ENCODE measurements at places on chromosomes 3 and 15. TPM values are rescaled to one million over a fixed set of nuclear protein-coding genes. Genes with fewer than 3 reads are reported as not detected.

The CCDC33 gene
- not detected for total RNA-seq

DNA sequence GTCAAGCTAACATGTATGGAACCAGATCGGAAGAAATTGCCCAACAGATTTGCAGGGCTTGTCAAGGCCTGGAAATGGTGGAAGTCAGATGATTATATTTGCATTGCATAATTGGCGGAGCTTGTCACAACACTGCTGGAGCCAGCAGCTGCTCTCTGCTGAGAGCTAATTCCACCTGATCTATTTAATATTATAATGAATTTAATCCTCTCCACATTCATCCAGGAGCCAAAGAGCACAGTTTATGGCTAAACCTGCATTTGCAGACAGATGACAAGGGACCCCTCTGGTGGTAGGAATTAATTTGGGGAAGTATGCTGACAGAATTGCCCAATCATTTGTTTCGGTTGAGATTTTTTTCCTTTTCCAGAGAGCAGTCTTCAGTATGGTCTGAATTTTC, 730.2 kb downstream of the TUSC7 start:
- no peak overlapping the region for H3K4me3 ChIP-seq
- no peaks in the 10 kb centered on the region for H3K27me3 ChIP-seq
- H3K4me1 ChIP-seq: no peaks in the 10 kb centered on the region
- no peaks in the 10 kb centered on the region for H3K36me3 ChIP-seq
- no peak for DNase-seq

GRCh38 chr3:66021731-66022131, 17.0 kb downstream of the MAGI1 start:
- H3K36me3 ChIP-seq: no peaks in the 10 kb centered on the region
- no peak overlapping the region for H3K27ac ChIP-seq
- no peaks in the 10 kb centered on the region for H3K4me1 ChIP-seq
- H3K27me3 ChIP-seq: no peaks in the 10 kb centered on the region
- no peak for DNase-seq

GRCh38 chr15:68644996-68645395, 66.2 kb downstream of the CORO2B start:
- H3K4me3 ChIP-seq: no peak overlapping the region
- DNase-seq: peak; percentile 51
- H3K36me3 ChIP-seq: no peaks in the 10 kb centered on the region

- no peak for DNase-seq
- peak overlapping the region; percentile 26 for H3K4me3 ChIP-seq
- peaks cover 34% of the 10 kb centered on the region for H3K4me1 ChIP-seq
- H3K27me3 ChIP-seq: no peaks in the 10 kb centered on the region
Observed at GRCh38 chr3:197353867-197354567, 55.6 kb upstream of the DLG1 start.

GRCh38 chr15:59247364-59247763, 40.7 kb downstream of the LDHAL6B start:
- no peaks in the 10 kb centered on the region for H3K27me3 ChIP-seq
- H3K36me3 ChIP-seq: no peaks in the 10 kb centered on the region
- no peak overlapping the region for H3K27ac ChIP-seq

DNA sequence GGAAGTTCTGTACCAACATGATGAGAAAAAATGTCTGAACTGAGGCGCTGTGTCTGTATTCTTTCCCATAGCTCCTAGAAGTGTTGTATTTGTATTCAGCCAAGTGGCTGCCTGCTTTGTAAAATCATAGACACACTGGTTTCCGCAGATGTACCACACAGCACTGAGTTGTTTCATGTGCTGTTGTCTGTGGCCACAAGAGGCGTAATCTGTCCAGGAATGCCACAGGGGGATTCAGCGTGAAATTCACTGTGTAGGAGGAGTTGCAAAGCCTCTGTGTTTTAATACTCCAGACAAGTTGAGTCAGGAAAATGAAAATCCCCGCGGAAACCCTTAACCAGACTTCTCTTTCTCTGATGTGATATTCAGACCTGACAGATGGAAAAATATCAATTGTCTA, 462.2 kb downstream of the NSUN3 start:
- no peaks in the 10 kb centered on the region for H3K36me3 ChIP-seq
- no peak overlapping the region for H3K27ac ChIP-seq
- no peak for DNase-seq
- no peak overlapping the region for H3K4me3 ChIP-seq
- peaks cover 12% of the 10 kb centered on the region for H3K4me1 ChIP-seq

DNA sequence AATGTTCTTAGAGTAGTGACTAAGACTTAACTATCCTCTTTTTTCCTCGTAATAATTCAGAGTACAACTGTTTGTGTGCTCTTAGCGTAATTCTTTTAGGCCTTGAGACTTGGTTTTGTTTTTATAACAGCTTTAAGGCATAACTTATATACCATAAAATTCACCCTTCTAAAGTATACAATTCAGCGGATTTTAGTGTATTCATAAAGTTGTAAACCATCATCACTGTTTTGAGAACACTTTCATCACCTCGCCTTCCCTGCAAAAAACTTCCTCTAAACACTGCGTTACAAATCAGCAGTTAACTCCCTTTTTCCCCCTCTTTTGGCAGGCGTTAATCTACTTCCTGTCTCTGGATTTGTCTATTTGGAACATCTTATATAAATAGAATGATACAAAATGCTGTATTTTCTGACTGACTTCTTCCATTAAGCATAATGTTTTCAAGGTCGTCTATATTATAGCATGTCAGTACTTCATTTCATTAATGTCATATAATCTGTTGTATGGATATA, 18.7 kb downstream of the DNAJC13 start:
- H3K36me3 ChIP-seq: peaks cover 19% of the 10 kb centered on the region
- DNase-seq: no peak
- no peaks in the 10 kb centered on the region for H3K27me3 ChIP-seq
- peaks cover 13% of the 10 kb centered on the region for H3K4me1 ChIP-seq

The EXD1 gene
- not detected for total RNA-seq

The IQCF5 gene
- total RNA-seq: not detected

GRCh38 chr15:68993276-68993675, 21.2 kb upstream of the NOX5 start:
- H3K27me3 ChIP-seq: no peaks in the 10 kb centered on the region
- no peaks in the 10 kb centered on the region for H3K36me3 ChIP-seq
- no peaks in the 10 kb centered on the region for H3K4me1 ChIP-seq
- no peak overlapping the region for H3K4me3 ChIP-seq
- DNase-seq: no peak

GRCh38 chr15:85389772-85390171, 9.4 kb downstream of the AKAP13 start:
- no peaks in the 10 kb centered on the region for H3K27me3 ChIP-seq
- no peak for DNase-seq

DNA sequence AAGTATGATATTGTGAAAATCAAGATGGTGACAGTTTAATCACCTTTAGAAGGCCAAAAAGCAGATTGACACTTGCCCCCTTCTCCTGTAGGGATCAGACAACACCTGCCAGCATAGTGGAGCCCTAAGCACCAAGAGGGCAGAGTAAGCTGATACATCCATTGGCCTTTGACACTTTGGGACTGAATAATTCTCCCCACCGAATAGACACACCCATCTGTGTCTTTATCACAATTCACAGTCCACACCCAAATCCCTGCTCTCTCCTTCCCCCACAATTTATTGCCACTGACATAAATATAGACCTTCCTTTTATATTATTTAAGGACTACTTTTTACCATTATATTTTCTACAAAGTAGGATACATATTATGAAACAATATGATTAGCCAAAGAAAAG, 3.1 kb upstream of the WDR49 start:
- H3K4me3 ChIP-seq: no peak overlapping the region
- no peaks in the 10 kb centered on the region for H3K27me3 ChIP-seq
- DNase-seq: no peak
- peaks cover 12% of the 10 kb centered on the region for H3K4me1 ChIP-seq

DNA sequence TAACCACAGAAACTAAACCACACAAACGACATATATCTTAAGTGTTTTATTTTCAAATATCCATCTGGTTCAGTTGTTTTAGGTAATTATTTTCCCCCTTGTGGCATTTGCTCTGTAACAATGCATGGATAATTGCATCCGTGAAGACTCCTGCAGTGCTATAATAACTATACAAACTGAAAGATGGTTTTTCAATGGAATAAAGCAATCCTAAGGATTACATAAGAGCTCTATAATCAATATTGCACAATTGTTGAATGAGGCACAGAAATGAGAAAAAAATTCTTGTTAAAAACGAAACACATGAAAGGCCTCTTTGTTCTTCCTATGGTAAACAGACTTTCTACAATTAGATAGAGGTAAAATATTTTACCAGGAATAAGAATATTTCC, 446.0 kb upstream of the EPHA3 start:
- H3K4me1 ChIP-seq: no peaks in the 10 kb centered on the region
- H3K4me3 ChIP-seq: no peak overlapping the region
- no peak for DNase-seq
- no peaks in the 10 kb centered on the region for H3K36me3 ChIP-seq
- no peak overlapping the region for H3K27ac ChIP-seq
- no peaks in the 10 kb centered on the region for H3K27me3 ChIP-seq

The TRIM42 gene
- total RNA-seq: not detected

DNA sequence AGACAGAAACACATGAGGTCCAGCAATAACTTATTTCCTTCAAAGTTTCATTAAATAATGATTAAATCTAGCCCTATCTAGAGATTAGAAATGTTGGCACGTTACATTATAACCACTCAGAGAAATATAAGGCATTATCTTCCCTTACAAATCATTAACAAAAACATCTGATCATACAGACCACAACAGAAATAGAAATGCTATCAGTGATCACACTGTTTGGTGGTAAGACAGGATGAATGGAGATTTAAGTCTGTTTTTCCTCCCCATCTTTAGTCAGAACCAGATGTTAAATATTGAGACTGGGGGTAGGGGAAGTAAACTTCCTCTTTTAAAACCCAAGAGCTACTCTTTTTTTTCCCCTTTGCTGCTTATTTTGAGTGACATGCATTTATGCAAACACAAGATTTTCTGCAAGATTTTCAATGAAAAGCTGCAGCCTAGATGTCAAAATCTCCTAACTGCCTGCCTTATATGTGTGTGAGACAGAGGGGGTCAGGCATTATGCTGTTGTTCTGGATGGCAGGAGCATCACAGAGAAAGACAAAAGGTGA, 70.4 kb downstream of the CBLB start:
- no peaks in the 10 kb centered on the region for H3K27me3 ChIP-seq
- H3K27ac ChIP-seq: no peak overlapping the region
- no peaks in the 10 kb centered on the region for H3K36me3 ChIP-seq
- no peak for DNase-seq
- H3K4me1 ChIP-seq: no peaks in the 10 kb centered on the region
- H3K4me3 ChIP-seq: no peak overlapping the region

- H3K4me1 ChIP-seq: no peaks in the 10 kb centered on the region
- H3K36me3 ChIP-seq: no peaks in the 10 kb centered on the region
- no peak overlapping the region for H3K27ac ChIP-seq
Observed at GRCh38 chr3:31668242-31668641, 135.5 kb downstream of the STT3B start.

- no peak overlapping the region for H3K4me3 ChIP-seq
- no peaks in the 10 kb centered on the region for H3K27me3 ChIP-seq
- no peaks in the 10 kb centered on the region for H3K4me1 ChIP-seq
- H3K36me3 ChIP-seq: no peaks in the 10 kb centered on the region
- no peak overlapping the region for H3K27ac ChIP-seq
- no peak for DNase-seq
Observed at GRCh38 chr3:166783206-166783605, 596.9 kb downstream of the ZBBX start.

DNA sequence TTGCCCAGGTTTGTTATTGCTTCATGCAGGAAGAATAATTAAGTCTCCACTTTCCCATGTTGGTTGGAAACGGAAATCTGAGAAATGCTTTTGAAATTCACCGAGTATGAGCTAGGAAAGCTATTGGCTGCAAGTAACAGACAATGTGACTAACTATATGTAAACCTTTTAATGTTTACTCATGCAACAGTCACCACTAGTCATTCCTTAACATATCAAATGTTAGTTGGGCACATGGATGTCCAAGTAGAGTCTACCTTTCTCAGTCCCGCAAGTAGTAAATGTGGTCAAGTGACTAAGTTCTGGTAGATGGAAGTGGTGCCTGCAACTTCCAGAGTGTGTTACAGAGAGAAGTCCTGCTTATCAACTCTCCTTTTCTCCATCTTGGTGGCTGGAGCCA, 52.5 kb downstream of the KLF15 start:
- H3K4me1 ChIP-seq: no peaks in the 10 kb centered on the region
- no peaks in the 10 kb centered on the region for H3K27me3 ChIP-seq
- H3K4me3 ChIP-seq: no peak overlapping the region
- H3K36me3 ChIP-seq: no peaks in the 10 kb centered on the region
- no peak overlapping the region for H3K27ac ChIP-seq
- no peak for DNase-seq

DNA sequence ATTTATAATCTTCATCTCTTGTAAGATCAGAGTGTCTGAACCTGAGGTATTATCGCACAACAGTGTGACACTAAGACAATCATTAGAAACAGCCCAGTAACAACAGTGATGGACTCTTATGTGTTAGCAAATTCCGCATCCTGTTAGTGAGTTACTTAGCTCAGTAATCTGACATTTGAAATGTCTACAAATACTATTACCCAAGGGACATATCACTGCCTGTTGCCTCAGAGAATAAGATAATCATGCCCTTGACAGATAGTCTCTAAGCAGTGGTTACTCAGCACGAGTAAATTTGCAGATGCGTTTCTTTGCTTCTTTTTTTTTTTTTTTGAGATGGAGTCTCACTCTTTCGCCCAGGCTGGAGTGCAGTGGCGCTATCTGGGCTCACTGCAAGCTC, 13.4 kb upstream of the RTP1 start:
- no peaks in the 10 kb centered on the region for H3K27me3 ChIP-seq
- no peak for DNase-seq
- H3K4me3 ChIP-seq: no peak overlapping the region
- H3K36me3 ChIP-seq: no peaks in the 10 kb centered on the region

DNA sequence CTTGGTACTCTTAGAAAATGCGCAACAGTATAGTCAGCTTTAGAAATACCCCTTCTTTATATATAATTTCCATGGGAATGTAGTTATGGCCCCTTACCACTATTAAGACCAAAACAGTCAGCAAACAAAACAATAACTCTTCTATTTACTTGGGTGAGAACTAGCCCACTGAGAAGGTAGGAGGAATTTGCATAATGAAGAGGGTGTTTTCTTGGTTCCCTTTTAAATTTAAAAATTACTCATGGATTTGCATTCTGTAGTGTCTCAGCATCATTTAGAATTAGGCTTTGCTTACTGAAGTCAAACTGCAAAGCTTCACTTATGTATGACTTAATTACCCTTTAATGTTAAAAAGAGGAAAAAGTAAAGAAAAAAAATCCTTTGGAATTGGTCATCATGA, 350.8 kb downstream of the PTPRG start:
- no peaks in the 10 kb centered on the region for H3K36me3 ChIP-seq
- H3K4me3 ChIP-seq: no peak overlapping the region
- DNase-seq: no peak
- no peaks in the 10 kb centered on the region for H3K4me1 ChIP-seq
- no peaks in the 10 kb centered on the region for H3K27me3 ChIP-seq

The HTD2 gene
- total RNA-seq: 11.8 TPM

All from sigmoid colon (tissue), 7 donors.